ENCODE measurements at places on chromosomes 11 and 22.
A peak's percentile ranks its signal among the peaks of the same experiment; 100 is the strongest.

- H3K27me3 ChIP-seq, result no peaks in the 10 kb centered on the region
- peaks cover 10% of the 10 kb centered on the region for H3K36me3 ChIP-seq
- no peak for DNase-seq
- no peak overlapping the region for H3K4me3 ChIP-seq
Observed at GRCh38 chr11:94786264-94787126, 18.3 kb downstream of the AMOTL1 start.

- no peaks in the 10 kb centered on the region for H3K36me3 ChIP-seq
- no peak overlapping the region for H3K27ac ChIP-seq
- H3K4me3 ChIP-seq, result peak overlapping the region; percentile 85
- DNase-seq, result no peak
Observed at GRCh38 chr11:78418584-78419211, 1.1 kb upstream of the GAB2 start.

DNA sequence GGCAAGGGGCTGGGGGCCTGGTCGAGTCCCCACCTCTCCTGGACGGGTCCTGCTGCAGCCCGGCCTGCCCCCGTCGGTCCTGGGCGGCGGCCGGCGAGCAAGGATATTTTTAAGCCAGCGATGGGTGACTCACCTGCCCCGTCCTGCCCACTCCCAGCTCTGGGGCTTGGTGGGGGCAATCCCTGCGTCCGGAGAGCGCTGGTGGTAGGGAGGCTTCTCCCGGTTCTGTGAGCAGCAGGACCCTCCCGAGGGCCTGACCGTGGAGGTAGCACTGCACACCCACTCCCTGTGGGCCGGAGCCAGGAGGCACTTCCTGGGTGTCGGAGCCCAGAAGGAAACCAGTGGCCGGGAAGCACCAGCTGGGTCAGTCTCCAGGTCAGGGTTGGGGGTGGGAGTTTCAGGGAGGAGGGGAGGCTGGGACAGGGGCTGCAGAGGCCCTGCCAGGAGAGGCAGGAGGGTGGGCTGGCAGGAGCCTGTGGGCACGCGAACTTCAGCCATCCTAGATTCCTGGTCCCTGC, 467 bp downstream of the EPS8L2 start:
- H3K27ac ChIP-seq, result no peak overlapping the region
- H3K4me3 ChIP-seq, result no peak overlapping the region

DNA sequence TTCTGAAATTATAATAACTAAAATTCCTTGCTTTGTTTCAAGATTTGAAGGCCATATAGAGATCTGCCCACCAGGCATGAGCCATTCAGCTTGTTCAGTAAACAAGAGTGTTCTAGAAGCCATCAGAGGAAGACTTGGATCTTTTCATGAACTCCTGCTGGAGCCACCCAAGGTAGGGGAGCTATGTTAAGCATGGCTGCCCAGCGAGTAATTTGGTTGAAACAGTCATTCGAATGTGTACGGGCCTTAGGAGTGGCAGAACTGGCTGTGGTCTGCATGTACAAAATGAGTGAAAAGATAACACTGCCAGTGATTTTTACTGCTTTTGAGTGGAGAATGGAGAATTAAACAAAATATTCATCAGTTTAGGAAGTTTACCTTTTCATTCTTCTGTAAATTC, 103.7 kb downstream of the PPP6R3 start:
- peaks cover 95% of the 10 kb centered on the region for H3K36me3 ChIP-seq
- H3K4me3 ChIP-seq, result no peak overlapping the region
- H3K27me3 ChIP-seq, result no peaks in the 10 kb centered on the region
- no peak for DNase-seq
- H3K27ac ChIP-seq, result no peak overlapping the region

DNA sequence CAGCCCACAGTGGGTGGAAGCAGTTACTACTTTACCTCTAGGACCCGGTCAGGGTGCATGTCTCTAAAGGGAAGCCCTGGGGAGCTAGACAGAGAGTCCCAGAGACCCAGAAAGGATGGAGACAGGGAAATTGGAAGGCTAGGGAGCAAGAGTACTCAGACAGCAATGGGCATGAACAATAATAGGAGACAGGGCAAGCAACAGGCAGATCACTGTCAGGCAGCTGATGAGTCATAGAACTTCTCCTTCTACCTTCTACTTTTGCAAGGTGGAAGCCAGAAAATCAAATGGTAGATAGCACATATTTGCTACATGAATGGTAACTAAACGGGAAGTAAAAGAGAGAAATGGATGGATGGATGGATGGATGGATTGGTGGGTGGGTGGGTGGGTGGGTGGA, 19.6 kb downstream of the CD5 start:
- no peak for DNase-seq
- H3K36me3 ChIP-seq, result no peaks in the 10 kb centered on the region
- H3K4me1 ChIP-seq, result peaks cover 14% of the 10 kb centered on the region
- H3K27me3 ChIP-seq, result no peaks in the 10 kb centered on the region
- no peak overlapping the region for H3K27ac ChIP-seq

DNA sequence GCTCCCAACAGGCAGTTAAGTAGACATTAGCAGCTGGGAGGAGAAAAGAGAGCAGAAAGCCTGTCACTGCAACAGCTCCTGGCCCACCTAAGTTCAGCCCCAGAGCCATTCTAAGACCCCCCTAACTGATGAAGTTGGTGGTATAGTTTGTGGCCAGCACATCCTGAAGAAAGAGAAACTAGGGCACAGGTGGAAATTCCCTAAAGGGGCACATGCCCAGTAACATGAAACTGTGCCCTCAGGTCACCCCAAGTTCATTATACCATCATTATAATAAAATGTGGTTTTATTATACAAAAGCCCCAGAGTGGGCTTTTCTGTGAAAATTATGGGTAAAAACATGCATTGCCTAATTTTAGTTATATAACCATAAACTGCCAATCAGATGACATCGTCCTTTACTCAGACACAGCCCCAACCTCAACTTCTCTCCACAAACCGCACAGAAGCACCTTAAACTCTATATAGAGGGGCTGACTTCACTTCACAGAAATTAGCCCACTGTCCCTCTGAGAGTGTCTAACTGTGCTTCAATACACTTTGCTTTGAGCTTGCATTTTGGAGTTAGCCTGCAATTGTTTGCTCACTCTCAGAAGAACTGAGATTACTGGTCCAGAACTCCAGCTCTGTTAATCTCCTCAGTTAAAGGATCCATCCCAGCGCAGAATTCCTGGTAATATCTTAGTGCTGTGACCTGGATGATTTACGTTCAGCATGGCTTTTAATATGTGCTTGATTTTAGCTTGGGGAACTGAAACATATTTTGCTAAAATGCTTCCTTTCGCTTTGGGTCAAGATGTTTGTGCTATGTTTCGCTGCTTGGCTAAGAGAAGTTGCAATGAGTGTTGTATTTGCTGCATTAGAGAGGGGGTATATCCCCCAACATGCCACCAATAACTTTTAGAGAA, 1.8 kb upstream of the APOL3 start:
- no peak for DNase-seq
- H3K4me1 ChIP-seq, result peaks cover 4% of the 10 kb centered on the region
- H3K27ac ChIP-seq, result no peak overlapping the region
- no peak overlapping the region for H3K4me3 ChIP-seq

DNA sequence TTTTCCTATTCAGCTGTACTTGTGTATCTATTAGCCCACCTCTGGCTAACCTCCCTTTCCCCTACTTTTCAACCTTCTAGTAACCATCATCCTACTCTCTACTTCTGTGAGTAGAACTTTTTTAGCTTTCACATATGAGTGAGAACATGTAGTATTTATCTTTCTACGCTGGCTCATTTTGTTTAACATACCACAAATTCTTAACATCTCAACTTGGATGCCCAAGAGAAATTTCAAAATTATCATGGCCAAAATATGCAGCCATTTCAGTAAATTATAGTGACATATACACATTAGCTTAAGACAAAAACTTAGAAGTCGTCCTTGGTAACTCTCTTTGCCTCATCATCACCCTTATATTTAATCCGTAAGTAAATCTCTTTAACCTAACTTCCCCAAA, 34.7 kb downstream of the LUZP2 start:
- no peaks in the 10 kb centered on the region for H3K36me3 ChIP-seq
- DNase-seq, result no peak
- no peaks in the 10 kb centered on the region for H3K4me1 ChIP-seq
- H3K27me3 ChIP-seq, result no peaks in the 10 kb centered on the region
- no peak overlapping the region for H3K4me3 ChIP-seq

DNA sequence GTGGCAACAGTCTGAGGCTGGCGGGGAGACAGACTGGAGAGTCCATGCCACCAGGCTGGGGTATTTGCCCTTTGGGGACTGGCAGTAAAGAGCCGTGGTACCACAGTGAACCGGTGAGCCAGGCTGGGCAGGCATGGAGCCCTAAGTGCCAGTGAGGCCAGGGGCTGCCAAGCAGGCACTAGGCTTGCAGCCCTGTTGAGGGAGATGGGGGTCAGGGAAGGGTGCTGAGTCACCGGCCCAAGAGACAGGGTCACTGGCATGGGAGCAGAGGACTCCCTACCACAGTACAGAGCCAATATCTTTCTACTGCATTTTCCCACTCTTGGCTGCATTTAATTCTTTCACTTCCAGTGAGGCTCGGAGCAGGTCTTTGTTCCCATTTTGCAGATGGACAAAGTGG, 30.7 kb upstream of the TEF start:
- DNase-seq, result no peak
- no peak overlapping the region for H3K4me3 ChIP-seq
- no peaks in the 10 kb centered on the region for H3K27me3 ChIP-seq

- DNase-seq, result no peak
- no peaks in the 10 kb centered on the region for H3K27me3 ChIP-seq
- H3K27ac ChIP-seq, result no peak overlapping the region
- no peak overlapping the region for H3K4me3 ChIP-seq
- no peaks in the 10 kb centered on the region for H3K36me3 ChIP-seq
Observed at GRCh38 chr11:6095798-6096197, 11.7 kb upstream of the OR56B4 start.

- peaks cover 1% of the 10 kb centered on the region for H3K4me1 ChIP-seq
- H3K27me3 ChIP-seq, result peaks cover 62% of the 10 kb centered on the region
- no peak overlapping the region for H3K27ac ChIP-seq
- peak; percentile 90 for DNase-seq
- H3K36me3 ChIP-seq, result no peaks in the 10 kb centered on the region
Observed at GRCh38 chr11:33808228-33808828, 34.0 kb upstream of the FBXO3 start.

DNA sequence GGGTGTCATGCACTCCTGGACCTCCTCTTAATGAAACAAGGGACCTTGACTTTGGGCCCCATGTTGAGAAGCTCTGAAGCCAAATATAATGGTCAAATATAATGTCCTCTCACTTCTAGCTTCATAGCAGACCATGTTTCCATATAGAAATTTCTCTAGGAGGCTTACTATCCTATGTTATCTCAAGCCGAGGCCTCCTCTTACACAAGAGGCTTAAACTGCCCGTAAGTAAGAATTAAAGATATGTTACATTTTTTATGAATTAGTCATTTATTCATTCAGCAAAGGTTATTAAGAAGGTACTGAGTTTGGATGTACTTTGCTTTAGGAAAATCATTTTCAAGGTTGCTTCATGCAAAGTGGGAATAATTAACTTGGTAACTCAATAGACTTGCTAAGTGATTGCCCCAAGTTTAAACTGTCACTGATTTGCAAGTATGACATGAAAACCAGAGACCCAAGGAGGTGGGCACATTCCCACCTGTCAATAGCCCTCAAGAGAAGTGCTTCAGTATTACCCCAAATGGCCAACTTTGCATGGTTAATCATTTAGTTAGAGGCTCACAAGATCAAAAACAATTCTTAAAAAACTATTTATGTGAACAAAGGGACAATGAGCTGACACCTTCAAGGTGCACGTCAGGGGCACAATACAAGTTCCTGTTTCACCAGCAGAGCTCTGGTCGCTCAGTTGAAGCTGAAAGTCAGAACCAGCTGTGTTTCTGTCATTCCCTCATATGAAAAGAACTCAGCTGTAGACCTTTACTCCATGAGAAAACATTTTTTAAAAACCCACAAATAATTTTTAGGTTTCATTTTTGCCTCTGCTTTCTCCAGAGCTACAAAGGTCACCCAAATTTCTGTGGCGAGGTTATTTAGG, 20.9 kb downstream of the BDNF start:
- H3K4me3 ChIP-seq, result no peak overlapping the region
- no peaks in the 10 kb centered on the region for H3K36me3 ChIP-seq
- no peaks in the 10 kb centered on the region for H3K4me1 ChIP-seq
- no peaks in the 10 kb centered on the region for H3K27me3 ChIP-seq
- no peak for DNase-seq

DNA sequence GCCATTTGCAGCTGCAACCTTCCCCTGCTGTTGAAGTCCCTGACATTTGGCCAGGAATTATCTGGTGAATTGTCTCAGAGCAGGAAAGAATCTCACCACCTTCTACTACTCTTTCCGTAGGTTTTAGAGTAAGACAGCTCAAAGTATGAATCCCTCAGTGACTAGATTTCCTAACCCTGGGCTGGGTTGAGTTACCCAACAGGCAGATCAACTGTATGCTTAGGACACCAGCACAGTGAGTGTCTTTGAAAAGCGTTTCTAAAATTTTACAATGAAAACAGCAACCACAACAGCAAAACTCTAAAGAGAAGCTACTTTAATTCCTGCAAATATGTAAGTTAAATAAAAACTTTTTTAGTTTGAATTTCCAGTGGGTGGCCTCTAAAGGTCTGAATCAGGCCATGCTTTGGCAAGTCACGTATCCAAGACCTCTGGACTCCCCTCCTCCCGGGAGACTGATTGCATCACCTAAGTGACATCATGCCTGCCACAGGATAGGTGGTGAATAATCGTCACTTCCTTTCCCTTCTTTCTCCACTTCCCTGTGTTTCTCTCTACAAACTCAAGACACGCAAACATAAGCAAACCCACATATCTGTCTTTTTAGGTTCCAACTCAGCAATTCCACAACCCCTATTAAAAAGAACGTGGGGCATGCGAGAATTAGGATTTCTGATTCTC, 7.8 kb downstream of the OR8B12 start:
- no peak overlapping the region for H3K4me3 ChIP-seq
- H3K27me3 ChIP-seq, result no peaks in the 10 kb centered on the region
- no peaks in the 10 kb centered on the region for H3K36me3 ChIP-seq

GRCh38 chr22:27749597-27750225, 51.8 kb downstream of the MN1 start:
- no peak for DNase-seq
- H3K36me3 ChIP-seq, result peaks cover 83% of the 10 kb centered on the region
- peak overlapping the region; percentile 53 for H3K27ac ChIP-seq
- no peak overlapping the region for H3K4me3 ChIP-seq
- H3K4me1 ChIP-seq, result peaks cover 30% of the 10 kb centered on the region
- H3K27me3 ChIP-seq, result no peaks in the 10 kb centered on the region

GRCh38 chr11:32311346-32312065, 123.8 kb downstream of the WT1 start:
- DNase-seq, result no peak
- H3K4me1 ChIP-seq, result no peaks in the 10 kb centered on the region
- no peak overlapping the region for H3K4me3 ChIP-seq

Measured in neuronal stem cell (in vitro differentiated cells).